AG04450 (cell line): ENCODE measurements at places on chromosomes 4 and X. TPM values are rescaled to one million over a fixed set of nuclear protein-coding genes. Genes with fewer than 3 reads are reported as not detected.

The PCDH19 gene
- polyA plus RNA-seq = 0.01 and 0.02 TPM in 2 replicates

The TASL gene
- polyA plus RNA-seq = not detected in 2 replicates

The S100P gene
- polyA plus RNA-seq = 0.40 TPM in 1 of 2 replicates, not detected in the other

The GPRASP1 gene
- polyA plus RNA-seq = 2.2 and 2.7 TPM in 2 replicates

The PFKFB1 gene
- polyA plus RNA-seq = 0.06 TPM in 1 of 2 replicates, not detected in the other
